ENCODE measurements at places on chromosomes 16 and 17. TPM values are rescaled to one million over a fixed set of nuclear protein-coding genes. Genes with fewer than 3 reads are reported as not detected.

C16orf89 gene
- polyA plus RNA-seq, result 3.1 TPM

GRCh38 chr16:8887952-8888560 lies 5.9 kb downstream of the LITAFD start:
- DNase-seq, result no peak

- no peak for DNase-seq
Measured at GRCh38 chr17:42325026-42325425, 36.7 kb downstream of the STAT5A start.

TAC4 gene
- polyA plus RNA-seq, result 0.39 TPM

- DNase-seq, result no peak
Measured at GRCh38 chr16:2482708-2483534, 8.0 kb downstream of the TBC1D24 start.

GGT6 gene
- polyA plus RNA-seq, result 2.7 TPM

DNA sequence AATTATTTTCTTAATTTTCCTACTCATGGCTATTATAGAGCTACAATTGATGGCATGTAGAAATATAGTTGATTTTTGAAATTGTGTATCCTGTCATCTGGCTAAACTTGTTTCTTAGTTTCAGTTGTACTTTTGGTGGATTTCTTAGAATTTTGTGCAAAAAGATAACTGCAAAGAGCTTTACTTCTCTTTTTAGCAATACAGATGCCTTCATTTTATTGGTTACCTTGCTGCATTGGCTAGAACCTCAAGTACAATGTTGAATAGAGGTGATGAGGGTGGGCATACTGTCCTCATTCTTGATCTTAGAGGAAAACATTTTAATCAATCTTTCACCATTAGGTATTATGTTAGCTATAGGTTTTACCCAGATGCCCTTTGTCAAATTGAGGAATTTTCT lies 67.9 kb downstream of the METRNL start:
- no peak for DNase-seq

RPA1 gene
- 64.4 TPM for polyA plus RNA-seq

DNA sequence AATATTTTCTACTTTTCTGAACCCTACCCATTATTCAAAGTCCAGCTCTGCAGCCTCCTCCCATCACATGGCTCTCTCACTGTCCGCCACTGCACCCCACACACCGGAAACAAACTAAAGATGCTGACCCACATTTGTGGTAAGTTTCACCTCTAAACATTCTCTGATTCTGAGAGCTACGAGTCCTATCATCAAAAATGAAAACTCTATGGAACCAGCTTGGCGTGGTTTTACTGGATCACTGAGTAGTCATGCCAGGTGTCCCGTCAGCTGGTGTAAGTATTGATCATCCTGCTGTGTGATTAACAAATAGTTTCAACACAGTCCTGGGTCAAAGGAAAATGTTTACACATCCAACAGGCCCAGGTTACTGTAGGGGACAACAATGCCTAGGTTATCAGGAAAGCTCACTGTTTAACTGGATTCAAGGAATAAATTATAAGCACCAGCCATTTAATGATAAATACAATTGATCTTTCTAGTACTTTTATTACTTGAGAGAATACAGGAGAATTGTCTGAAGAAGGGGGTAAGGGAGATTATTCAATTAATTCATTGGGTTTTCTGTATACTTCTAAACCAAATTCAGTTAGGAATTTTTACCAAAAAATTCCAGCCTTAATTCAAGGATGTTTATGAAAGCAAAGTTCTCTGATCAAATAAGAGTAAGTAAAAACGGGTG lies 33.9 kb downstream of the CYTH1 start:
- DNase-seq, result no peak

DNA sequence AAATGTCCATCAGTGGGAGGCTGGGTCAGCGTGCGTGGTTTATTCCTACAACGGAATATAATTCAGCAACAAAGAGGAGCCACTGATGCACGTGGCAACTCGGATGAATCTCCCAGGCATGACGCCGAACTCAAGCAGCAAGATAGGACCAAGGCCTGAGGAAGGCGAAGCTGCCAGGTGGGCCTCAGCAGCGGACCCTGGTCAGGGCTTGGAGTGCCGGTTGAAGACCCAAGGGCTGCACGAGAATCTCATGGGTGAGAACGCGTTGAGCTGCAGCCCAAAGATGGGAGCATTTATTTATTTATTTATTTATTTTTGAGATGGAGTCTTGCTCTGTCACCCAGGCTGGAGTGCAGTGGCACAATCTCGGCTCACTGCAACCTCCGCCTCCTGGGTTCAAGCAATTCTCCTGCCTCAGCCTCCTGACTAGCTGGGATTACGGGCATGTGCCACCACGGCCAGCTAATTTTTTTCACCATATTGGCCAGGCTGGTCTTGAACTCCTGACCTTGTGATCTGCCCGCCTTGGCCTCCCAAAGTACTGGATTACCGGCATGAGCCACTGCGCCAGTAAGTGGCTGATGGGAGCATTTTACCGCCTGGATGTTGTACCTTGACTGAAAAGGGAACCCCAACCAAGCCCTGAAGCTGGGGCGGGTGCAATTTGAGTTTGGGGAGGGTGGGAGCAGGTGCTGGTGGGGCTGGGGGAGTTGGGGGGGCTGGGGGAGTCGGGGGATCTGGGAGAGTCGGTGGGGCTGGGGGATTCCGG lies 18.1 kb upstream of the BAHCC1 start:
- DNase-seq, result no peak

DNA sequence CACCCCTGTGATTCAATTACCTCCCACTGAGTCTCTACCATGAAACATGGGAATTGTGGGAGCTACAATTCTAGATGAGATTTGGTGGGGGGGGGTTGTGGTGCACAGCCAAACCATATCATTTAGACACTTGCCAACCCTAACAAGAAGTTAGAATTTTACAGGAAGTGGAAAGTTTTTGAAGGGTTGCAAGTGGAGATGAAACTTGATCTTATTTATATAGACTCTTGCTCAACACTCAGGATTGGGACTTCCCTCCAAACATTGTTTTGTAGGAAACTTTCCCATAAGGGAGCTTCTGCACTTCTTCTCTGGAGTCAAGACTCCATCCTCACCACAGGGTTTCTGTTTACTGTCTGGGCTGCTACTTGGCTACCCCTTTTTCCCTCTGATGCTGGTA lies 266.7 kb upstream of the CDH11 start:
- DNase-seq, result no peak

DNA sequence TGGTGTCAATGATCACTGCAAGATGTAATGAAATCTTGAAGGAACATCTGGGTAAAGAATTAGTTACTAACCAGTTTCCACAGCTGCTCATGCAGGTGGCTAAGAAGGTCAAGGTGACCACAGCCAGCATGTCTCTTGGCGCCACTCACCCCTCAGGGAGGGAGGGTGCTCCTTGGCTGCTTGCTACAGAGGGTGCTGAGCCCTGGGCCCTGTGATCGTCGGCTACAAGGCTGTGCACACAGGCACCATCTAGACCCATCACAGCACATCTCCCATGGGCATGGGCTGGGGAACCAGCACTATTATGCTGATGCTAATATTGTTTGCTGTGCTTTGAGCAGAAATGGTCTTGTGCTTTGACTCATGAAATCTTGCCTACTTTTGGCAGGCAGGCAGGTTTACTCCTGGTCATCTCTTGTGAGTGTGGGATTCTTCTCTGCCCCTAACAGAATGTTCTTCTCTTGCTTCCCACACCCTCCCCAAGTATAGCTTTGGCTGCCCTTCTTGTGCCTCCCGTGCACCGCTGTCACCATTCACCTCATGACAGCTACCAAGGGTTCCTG lies 36.4 kb downstream of the TXNDC11 start:
- no peak for DNase-seq

NSRP1 gene
- 28.3 TPM for polyA plus RNA-seq

TBC1D28 gene
- polyA plus RNA-seq, result not detected

DNA sequence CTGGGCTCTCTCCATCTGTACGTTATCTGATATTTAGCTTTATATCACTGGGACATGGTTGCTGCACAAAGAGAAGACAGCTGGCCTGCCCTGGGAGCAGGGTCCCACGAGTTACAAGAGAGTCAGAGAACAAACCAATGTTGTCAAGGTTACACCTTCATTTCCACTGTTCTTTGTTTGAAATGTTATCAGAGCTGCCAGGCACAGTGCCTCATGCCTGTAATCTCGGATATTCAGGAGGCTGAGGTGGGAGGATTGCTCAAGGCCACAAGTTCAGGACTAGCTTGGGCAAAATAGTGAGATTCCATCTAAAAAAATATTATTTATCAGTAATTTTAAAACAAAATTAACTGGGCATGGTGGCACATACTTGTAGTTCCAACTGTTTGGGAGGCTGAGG lies 34.6 kb downstream of the ATP6V0A1 start:
- no peak for DNase-seq

DNA sequence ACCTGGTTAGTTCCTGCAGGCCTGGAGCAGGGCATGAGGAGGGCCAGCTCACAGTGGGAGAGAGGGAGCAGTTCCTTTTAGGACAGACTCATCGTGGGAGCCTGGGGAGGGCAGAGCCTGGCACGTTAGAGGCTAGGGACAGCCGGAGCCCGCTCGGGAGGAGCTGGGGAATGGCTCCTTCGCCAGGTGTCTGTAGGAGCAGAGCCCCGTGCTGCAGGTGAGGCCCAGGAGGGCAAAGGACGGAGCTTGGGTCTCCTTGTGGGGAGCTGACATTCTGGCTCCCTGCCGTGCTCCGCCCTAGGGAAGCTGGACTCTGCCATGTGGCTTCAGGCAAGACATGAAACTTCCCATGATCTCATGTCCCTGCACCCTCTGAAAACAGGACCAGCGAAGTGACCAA lies 18.7 kb upstream of the MTSS2 start:
- peak; percentile 57 for DNase-seq

DNA sequence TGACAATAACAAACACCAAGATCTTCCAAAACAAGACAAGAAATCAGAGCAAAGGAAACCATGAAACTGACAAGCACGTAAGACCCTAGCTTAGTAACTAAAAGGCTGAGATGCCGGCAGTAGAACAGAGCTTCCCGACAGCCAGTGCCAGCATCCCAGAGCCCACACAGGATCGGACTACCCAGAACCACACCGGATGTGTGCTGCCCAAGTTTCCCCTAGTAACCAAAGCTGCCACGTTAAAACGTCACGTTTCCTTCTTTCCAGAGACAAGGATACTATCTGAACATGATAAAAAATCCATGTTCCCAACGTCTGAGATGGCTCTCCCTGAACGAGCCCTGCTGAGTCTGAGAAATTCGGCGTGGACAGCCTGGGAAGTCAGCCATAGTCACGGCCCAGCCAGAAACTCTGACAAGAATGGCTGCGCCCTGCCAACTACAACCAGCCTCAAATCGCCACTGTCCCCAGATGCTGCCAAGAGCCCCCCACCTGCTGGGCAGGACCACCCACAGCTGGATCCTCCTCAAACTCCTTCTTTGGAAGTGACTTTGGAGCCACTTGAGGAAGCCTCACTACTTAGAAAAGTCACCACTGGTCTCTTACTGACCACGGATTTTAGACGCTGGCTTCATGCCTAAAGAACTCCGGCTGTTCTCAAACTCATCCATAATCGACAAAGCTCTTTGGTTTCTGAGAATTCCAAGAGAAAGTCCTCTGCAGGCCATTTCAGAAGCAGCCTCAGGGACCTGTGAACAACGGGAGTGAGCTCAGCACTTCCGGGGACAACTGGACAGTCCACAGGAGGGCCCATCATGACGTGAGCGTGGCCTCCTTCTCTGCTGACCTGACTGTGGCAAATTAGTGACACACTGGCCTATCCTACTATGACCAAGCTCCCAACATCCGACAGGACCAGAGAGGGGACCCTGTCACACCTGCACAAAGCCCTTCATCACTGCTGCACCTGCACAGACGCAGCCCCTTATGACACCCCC lies 16.7 kb downstream of the CCDC57 start:
- DNase-seq, result no peak

DNA sequence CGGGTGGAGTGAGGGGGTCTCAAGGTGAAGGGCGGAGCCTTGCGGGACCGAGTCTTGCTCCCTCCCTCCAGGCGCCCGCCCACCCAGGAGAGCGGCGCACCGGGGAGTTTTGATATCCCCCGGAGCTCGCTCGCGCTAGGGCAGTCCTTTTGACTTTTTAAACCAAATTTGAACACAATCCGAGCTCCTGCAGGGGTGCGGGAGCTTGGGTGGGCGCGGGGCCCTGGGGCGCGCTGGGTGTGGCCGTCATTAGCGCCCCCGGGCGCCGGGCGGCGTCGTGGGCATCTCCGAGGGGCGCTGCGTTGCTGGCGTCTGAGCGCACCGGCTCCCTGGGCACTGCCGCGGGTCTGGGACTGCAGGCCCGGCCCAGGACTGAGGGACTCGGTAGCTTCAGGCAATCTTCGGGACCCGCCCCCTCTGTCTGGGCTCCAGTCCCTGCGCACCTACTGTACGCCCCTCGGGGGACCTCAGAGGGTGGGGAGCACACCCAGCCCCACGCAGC lies 10.9 kb downstream of the MAF start:
- peak; percentile 23 for DNase-seq

- no peak for DNase-seq
Measured at GRCh38 chr16:75928295-75928694, 202.0 kb upstream of the CPHXL start.

- no peak for DNase-seq
Measured at GRCh38 chr17:68302666-68303065, 11.4 kb downstream of the ARSG start.

KRTAP2-3 gene
- not detected for polyA plus RNA-seq

DNA sequence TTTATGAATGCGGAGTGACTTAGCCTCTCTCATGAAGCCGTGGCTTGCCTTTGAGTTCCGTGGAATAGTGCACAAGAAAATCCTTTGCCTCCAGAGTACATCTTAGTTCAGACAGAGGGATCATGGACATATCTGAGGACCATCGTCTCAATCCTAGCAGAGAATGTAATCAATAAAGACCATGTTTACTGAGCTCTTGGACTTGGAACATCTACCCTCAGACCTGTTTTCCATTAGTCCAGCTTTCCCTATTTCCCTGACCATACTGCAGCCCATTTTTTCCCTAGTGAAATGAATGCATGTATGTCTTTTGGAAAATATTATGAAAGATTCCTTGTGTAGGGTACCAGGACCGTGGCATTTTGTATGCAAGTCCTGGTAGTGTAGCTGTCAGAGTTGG lies 90.2 kb downstream of the PLCG2 start:
- no peak for DNase-seq

SIAH1 gene
- polyA plus RNA-seq, result 39.6 TPM

- DNase-seq, result no peak
Measured at GRCh38 chr16:17295948-17296347, 174.8 kb downstream of the XYLT1 start.

DNA sequence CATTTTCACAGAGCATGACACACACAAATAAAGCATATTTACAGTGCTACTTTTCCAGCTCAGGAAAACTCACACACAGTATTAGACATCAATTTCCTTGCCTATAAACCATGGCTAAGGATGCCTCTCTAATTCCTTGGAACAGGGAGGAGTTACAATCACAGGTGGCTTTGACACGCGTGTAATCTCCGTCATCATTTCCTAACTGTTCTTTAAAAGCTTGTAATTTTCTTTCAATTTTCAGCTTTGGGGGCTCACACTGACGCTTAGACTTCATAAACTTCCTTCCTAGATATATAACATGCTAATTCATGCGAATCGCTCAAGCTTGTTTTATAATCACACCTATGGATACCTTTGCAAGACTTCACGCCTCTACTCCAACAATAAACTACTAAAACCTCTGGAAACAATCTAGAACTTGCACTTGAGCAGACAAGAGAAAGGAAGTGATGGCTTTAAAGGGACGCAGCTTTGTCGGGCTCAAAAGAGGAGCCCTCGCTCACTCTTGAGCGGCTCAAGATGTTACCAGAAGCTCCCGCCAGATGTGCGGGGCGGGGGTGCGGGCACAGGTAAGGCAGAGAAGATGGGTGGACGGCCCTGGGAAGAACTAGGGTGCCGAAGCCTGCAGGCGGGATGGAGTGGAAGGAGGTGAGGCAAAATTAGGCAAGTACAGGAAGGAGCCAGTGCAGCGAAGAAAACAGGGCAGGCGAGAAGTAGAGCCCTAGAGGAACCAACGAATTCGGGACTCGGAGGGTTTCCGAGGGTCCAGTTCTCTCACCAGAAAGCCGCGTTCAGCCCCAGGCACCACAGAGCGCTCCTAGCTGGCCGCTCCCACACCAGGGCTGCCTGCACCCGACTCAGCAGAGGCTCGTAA lies 631 bp downstream of the RETREG3 start:
- DNase-seq, result no peak

Data from large intestine (tissue), 12 donors.